ENCODE measurements at places on chromosomes 5 and 9.
A peak's percentile ranks its signal among the peaks of the same experiment; 100 is the strongest.

- DNase-seq, result peak; percentile 41
These were observed 41.2 kb upstream of the TRIO start for GRCh38 chr5:14101922-14102321.

GRCh38 chr5:132011622-132012343 lies at the start of gene ACSL6:
ACSL6 (minus strand) TSS chr5:132011658; CDS start chr5:132011553, 105 bp downstream.
- DNase-seq, result no peak

GRCh38 chr5:28703651-28704260 lies 1665.4 kb upstream of the CDH9 start:
- peak; percentile 1 for DNase-seq

DNA sequence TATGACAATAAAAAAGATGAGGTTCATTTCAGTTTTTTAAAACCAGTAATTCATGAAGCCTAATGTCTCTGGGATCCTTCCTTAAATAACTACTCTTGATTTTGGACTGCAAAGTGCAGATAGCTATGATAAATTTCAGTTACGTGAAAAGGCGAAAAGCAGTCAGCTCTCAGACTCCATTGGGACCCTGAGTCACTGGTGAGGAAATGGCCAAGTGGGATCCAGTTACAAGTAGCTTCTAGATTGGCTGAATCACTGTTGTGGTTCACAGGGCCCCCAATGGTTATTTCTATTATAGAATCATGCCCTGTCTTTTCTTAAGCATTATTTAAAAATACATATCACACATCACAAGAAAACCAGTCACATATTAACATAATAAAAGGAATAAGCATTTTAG lies 31.1 kb upstream of the PPP3R2 start:
- DNase-seq, result peak; percentile 92

DNA sequence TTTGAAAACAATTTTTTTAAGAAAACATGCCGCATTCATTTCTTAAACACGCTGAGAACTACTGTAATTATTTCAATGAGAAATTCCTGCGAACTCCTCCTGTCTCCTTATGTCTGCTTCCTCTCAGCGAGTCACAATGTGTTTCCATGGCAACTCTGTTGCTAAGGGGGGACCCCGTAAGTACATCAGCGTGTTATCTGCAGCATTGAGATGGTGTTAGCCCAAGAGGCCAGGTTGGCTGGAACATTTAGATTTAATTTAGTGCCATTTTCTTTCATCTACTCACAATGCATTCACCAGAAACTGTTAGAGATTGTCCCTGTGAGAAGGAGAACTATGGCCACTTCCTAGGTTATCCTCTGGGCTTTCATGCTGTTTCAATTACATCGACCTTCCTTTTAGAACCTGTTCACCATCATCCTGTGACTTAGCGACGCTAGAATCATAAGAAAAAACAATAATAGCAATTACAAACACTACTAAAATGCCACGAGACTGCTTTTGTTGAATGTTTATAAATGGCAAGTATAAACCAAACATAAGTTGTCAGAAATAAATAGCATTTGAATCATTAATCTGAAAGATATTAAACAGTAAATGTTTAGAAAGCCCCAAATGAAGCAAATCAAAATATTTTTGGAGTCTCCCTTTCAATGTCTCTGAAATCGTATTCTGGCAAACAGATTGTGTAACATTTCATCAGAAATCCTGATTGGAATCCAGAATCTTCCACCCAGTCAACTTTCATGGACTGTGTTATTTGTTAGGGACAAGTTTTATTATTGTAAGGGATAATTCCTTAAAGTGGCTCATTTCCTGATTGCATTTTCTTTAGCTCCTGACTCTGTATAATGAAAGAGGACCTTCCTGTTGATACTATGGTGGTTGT lies 39.7 kb upstream of the SHC3 start:
- no peak for DNase-seq

Measured in fibroblast of upper back skin (primary cell).